ENCODE measurements at places on chromosomes 7 and 10.

- DNase-seq, result no peak
Observed at GRCh38 chr7:99719996-99720769, 14.8 kb downstream of the CYP3A7 start.

GRCh38 chr10:80176526-80176925 lies 28.8 kb downstream of the ANXA11 start:
- DNase-seq, result no peak

- no peak for DNase-seq
Observed at GRCh38 chr7:38189231-38189938, 11.3 kb downstream of the STARD3NL start.

GRCh38 chr10:75532253-75532924 lies 101.0 kb downstream of the LRMDA start:
- DNase-seq, result no peak

DNA sequence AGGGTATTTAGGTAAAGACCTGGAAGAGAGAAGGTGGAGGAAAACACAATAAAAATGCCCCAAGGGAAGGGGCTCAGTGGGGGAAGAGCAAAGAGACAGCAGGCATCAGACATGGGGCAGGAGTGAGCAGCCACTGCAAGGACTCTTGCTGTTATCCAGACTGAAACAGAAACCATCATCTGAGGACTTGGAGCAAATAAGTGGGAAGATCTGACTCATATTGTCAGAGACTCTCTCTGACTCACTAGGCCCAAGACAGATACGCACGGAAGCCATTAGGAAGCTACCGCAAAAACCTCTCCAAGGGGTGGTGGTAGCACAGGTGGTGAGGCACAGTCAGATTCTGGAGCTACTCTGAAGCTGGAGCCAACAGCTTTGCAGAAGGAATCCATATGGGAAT lies 110.7 kb downstream of the RNF32 start:
- no peak for DNase-seq

- DNase-seq, result no peak
Observed at GRCh38 chr7:122136078-122136477, 8.0 kb downstream of the AASS start.

DNA sequence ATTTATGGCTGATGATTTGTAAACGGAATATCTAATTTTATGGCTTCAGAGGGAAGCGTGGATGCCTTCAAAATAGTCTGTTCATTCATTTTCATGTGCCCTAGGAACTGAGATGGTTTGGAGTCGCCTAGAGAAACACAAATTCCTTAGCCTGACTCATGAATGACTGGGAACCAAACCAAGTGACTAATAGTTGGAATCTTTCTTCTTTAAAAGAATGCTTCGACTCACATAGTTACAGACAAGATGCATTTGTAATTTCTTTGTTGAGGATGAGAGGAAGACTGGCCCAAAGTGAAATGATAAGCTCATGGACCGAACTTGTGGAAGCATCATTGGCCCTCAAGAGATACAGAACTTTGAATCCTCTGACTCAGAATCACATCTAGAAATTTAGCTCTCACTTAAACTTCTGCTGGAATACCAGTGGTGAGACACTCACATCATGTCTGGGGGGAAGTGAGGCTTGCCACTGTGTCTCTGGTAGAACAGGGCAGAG lies 1107.2 kb downstream of the NRG3 start:
- no peak for DNase-seq

- no peak for DNase-seq
Observed at GRCh38 chr10:110739811-110740271, 95.7 kb downstream of the RBM20 start.

GRCh38 chr10:88138319-88138848 lies 275.0 kb downstream of the PTEN start:
- DNase-seq, result no peak

GRCh38 chr10:104307576-104308438 lies 30.5 kb downstream of the ITPRIP start:
- no peak for DNase-seq

- no peak for DNase-seq
Observed at GRCh38 chr10:89481662-89482061, 53.7 kb downstream of the SLC16A12 start.

GRCh38 chr7:116534790-116535189 lies 10.0 kb downstream of the CAV1 start:
- no peak for DNase-seq

DNA sequence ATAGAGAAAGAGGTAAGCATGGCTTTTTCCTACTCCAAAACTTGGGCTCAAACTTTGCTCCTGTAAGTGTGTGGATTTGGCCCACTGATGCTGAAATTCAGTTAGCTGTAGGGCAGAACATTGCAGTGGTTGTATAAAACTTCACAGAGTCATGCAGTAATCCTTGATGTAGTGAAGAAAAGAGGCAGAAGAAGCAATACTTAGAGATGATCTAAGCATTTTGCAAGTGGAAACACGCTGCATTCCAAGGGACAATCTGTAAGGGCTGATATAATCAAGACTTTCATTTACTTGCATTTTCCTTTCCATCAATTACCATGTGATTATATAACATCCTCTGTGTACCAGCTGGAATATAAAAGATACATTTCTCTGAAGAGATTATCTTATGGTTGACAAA lies 338.8 kb downstream of the DNAJB9 start:
- no peak for DNase-seq
